ENCODE measurements at places on chromosomes 11 and 22.

DNA sequence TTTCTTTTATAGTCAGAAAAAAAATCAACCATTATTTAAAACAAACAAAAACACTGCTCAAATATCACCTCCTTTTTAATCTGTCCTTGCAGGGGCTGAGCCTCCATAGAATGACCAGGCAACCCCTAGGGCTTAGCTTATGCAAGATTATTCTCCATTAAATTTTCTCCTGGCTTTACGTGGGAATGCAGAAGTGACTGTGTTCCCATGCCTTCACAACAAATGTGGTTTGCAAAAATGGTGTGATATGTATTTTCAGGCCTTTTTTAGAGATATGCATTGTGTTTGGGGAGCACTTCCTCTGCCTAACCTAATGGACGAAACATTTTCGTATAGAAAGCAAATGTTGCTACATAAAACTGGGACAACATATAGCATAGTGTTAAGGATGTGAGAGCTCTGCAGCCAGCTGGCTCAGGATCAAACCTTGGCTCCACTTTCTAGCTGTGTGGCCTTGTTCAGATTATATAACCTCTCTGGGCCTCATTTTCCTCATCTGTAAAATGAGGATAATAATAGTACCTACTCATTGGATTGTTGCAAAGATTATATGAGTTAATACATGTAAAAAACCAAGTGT, 82.6 kb downstream of the PARVA start:
- no peak for DNase-seq

- DNase-seq: no peak
Observed at GRCh38 chr11:17906436-17906835, 106.4 kb downstream of the SERGEF start.

DNA sequence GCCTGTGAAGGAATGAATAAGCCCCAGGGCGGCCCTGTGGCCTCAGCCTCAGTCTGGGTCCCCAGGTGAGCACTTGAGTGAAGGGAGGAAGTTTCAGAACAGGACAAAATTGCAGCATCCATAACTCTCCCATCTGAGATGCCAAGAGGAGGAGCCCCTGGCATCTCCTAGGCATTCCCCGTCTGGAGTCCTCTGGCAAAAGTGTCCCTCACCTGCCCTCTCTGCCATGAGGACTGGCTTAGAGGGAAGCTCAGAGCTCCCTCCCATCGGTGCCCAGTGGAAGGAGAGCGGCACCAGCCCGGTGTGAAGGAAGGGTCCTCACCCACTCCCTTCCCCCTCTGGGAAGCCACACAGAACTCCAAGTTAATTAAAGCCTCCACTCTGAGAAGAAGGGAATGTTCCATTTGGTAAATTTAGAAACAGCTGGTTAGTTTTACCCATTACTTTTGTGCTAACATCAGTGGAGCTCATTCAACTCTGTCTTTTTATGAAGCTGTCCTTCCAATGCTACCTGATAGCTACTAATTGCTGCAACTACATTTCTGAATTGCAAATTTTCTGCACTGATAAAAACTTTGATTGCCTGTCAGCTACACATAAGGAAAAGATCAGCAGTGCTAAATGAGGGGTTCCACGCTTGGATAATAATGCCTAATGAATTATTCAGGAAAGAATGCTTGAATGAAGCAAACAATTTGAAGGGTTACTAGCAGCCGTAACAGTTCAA, 123.3 kb upstream of the RCN1 start:
- DNase-seq: no peak

- DNase-seq: no peak
Observed at GRCh38 chr11:44505581-44506054, 59.8 kb upstream of the CD82 start.

DNA sequence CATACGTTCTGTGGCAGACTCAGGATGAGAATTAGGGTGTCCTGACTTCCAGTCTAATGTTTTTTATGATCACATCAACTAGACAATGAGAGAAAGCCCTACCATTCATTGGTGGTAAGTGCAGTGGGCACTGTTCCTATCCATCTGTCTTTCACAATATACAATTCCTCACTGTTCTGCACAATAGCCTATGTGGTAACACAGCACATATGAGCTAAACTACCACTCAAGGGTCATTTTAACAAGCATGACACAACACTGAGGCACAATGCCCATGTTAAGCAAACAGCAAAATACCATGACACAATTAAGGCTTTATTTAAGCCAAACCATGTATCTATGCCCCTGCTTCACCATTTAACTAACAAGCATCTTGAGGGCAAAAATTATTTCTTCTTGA, 52.3 kb downstream of the SIK3 start:
- no peak for DNase-seq

GRCh38 chr11:332651-333480, 12.2 kb upstream of the IFITM3 start:
- DNase-seq: no peak

DNA sequence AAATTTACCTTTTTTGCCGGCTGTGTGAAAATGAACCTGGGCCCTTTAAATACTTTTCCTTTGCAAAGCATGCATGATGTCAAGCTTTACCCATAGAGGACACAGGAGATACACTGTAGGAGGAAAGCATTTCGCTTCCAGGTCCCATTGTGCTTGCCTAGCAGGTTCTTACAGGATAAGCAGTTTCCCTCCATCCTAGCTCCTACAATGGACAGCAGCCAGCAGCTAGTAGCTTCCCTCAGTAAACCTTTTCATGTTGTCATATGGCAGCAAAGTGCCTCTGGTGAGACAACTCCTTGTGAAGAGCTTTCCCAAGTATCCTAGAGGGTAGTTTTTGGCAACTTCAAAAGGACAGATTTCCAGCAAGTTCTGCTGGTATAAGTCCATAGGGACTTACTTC, 78.4 kb downstream of the RBFOX2 start:
- no peak for DNase-seq

- DNase-seq: no peak
Observed at GRCh38 chr11:863910-864827, 21.5 kb downstream of the TSPAN4 start.

Data from activated naive CD8-positive, alpha-beta T cell treated with anti-CD3 and anti-CD28 coated beads, Interleukin-2, amount 50 U/mL, for 16 hours (primary cell).